ENCODE measurements at places on chromosomes 12 and 14.

DNA sequence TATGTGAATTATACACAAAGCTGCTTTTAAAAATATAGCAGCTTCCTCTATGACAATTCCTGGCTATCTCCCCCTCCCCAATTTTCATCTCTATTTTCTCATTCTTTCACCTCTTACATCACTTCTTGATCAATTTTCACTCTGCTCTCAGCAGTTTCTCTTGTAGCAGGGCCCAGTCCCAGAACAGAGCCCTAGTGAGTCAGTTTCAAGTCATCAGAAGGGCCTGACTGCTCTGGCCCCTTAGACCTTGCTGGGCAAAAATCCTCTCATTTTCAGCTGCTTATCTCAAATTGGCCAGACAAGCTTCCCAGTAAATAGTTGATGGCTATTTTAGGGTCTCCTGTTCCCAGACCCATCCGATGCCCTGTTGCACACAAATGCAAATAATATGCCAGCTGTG, 101.4 kb downstream of the TTC7B start:
- DNase-seq = no peak

DNA sequence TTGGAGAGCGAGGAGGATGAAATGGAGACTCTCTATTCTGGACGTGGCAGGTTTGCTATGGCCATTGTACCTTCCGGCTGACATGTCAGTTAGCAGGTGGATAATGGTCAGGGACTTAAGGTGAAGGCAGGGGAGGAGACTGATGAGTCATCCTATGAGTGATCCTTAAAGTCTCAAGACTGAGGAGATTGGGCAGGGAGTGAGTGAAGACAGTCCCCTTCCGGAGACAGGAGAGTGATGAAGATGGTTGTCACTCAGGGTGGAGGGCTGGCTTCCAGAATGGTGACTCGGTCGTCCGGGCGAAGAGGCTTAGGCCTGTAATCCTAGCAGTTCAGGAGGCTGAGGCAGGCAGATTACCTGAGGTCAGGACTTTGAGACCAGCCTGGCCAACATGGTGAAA, 49.8 kb upstream of the CCDC63 start:
- DNase-seq = no peak

- no peak for DNase-seq
Observed at GRCh38 chr12:16136219-16136988, 141.1 kb downstream of the SLC15A5 start.

GRCh38 chr12:88339966-88340365, 197.9 kb downstream of the TMTC3 start:
- DNase-seq = no peak

DNA sequence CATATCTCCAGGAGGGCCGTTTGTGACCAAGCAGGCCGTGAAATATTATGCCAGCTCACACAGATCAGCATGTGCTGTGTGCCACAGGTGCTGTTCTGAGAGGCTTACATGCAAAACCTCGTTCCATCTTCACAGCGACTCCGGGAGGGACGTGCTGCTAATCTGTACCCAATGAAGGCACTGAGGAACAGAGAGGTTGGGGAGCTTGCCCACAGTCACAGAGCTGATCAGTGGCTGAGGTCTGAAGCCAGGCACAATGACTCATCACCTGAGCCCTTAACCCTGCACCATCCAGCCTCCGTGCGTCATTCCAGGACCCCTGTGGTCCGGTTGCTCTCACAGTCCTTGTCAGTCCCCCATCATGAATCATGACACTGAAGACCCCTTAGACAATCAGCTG, 66.7 kb downstream of the SLC6A12 start:
- no peak for DNase-seq

- DNase-seq = no peak
Observed at GRCh38 chr12:104478396-104479122, 21.8 kb downstream of the CHST11 start.

- DNase-seq = no peak
Observed at GRCh38 chr12:106910202-106910601, 45.5 kb upstream of the TMEM263 start.

DNA sequence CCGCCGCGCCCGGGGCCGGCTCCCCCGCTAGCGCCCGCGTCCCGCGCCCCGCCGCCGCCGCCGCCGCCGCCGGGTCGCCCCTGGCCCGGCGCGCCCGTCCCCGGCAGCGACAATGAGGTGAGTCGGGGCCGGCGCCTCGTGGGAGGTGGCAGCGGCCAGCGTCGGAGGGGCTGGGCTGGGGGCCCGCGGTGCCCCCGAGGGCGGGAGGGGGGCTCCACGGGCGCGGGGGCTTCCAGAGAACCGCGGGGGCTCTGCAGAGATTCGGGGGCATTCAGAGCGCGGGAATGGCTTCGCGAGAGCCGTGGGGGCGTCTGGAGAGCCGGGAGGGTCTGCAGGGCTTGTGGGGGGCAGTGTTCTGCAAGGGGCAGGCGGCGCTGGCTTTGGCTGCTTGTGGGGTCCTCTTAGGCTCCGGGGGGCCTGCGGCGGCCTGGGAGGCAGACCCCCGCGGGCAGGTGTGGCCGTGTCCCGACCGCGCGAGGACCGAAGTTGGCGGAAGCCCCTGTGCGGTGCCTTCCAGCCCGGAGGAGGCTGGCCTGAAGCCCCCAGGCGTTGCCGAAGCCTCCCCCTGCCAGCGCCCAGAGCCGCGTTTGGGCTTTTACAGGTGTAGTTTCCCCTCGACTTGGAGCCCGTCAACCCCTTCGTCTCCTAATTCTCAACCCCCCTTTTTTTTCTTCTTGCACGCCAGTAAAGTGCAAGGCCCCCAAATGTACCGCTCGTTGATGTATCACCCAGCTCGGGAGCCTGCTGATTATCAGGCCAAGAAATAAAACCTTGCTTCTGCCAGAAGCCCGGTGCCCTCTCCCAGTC, 93.1 kb upstream of the EVL start:
- no peak for DNase-seq

DNA sequence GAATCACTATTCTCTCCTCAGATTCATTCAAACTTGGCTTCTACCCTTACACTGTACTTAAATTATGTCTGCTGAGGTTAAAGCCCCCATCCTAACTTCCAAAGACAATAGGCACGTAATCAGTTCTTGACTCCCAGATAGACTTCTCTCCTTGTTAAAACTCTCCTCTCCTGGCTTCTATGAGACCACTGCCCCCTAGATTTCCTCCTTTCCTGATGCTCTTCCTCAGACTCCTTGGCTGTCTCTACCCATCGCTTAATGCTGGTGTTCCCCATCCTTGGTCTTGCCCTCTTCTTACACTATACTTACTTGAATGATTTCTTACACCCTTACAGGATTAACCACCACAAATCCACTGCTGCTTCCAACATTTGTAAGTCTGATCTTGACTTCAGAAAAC, 32.8 kb downstream of the TC2N start:
- no peak for DNase-seq

GRCh38 chr12:48936379-48936979, 11.2 kb upstream of the FKBP11 start:
- DNase-seq = peak; percentile 65

GRCh38 chr12:102992720-102993119, 35.2 kb downstream of the ASCL1 start:
- no peak for DNase-seq
